Non-pigmented ciliary epithelial cell (primary cell): ENCODE measurements at places on chromosomes 3 and 15.

DNA sequence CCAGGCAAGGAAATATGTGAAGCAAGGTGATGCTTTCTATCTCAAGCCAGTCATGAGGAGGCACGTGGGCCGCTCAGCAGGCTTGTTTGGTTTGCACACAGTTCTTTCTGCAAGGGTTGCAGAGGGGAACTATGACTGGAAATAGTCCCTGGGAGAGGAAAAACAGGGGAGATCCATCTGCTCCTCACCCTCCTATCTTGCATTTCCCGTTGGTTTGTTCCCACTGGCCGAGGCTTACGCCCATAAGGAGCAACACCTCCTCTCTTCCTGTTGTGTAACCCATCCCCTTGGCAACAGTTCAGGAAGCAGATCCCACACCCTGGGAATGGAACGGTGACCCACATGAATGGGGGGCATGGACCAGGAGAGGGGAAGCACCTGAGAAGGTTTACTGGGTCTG is 72.1 kb upstream of the MAGI1 start:
- no peak for DNase-seq

DNA sequence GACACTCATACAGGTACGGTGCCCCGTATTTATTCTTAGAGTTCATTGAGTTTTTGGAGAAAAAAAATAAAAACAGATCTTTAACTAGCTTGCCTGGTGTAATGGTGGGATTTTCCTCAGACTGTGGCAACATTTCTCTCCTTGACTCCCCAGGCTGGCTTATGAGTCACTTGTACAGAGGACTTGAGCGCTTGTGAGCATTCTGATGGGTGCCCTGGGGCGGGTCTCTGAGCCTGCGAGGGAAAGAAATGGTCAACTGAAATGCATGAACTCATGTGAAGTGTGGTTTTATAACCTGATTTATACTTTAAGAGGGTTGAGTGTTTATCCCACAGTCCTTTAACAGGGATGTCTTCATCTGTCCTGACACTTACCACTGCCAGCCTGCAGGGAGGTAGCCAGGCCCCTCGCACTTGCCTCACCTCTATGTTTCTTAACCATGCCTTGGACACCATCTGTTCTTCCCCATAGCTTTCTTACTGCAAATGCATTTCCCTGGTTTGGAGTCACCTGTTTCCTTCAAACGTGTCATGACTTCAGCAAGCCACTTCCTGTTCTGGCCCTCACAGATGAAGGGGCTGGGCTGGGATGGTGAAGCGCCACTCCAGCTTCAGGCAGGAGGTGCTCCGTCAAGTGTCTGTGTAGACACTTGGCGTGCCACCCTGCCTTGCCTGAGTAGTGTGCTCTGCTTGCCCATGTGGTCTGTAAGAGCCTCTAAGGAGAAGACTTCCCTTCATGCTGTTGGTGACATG is 118.7 kb downstream of the PDE8A start:
- no peak for DNase-seq

DNA sequence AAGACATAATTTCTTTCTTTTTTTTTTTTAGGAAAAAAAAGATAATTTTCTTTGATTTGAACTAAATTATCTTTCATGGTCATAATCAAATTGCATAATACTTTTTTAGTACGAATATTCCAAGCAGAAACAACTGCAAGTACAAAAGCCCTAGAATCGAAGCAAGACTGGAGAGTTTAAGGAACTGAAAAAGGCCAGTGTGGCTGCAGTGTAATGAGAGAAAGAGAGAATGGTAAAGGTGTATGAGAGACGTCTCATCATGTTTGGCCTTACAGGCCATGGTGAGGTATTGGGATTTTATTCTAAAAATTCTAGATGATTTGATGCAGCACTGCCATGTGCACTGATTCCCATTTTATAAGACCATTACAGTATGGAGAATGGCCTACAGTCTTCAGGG is 180.9 kb downstream of the SUCNR1 start:
- DNase-seq: no peak

GRCh38 chr3:111229301-111229700 is 157.7 kb downstream of the NECTIN3 start:
- no peak for DNase-seq

GRCh38 chr15:63891768-63892133 is 58.0 kb upstream of the HERC1 start:
- DNase-seq: no peak

DNA sequence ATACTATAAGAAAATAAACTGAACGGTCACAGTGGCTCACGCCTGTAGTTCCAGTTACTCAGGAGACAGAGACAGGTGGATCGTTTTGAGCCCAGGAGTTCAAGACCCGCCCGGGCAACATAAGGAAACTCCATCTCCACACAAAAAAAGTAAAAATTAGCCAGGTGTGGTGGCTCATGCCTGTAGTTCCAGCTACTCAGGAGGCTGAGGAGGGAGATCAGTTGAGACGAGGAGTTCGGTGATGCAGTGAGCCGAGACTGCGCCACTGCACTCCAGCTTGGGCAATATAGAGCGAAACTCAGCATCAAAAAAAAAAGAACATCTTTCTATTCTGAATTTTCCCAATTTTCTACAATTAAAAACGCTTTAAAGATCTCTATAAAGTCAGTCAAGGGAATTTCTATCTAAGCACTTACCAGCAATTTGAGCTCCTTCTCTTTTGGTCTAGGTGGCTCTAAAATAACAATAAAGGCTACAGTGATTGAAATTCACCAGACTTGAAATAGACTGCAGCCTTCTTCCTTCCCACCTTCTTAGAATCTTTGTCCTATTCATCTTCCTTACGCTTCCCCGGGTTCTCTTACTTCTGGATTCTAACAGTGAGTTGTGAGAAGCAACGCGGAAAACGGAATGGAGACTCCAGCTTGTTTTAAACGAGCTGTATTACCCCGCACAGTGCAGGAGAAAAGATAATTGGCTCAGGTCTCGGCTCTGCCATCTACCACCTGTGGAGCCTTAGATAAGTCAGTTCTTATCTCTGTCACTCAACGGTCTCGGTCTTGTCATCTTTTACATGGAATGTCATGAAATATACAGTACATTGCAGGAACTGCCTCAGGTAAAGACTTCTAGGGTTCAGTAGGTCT is 812 bp upstream of the SEC62 start:
- no peak for DNase-seq
